Colonic mucosa (tissue), 4 donors: ENCODE measurements at places on chromosomes 13 and 19. TPM values are rescaled to one million over a fixed set of nuclear protein-coding genes. Genes with fewer than 3 reads are reported as not detected.

Gene FUT3
- 272 TPM for total RNA-seq

Gene TEX101
- total RNA-seq: 0.17 TPM

Gene SOX1
- total RNA-seq: not detected

Gene PCP2
- total RNA-seq: 0.32 TPM

Gene PRTN3
- not detected for total RNA-seq

Gene NOVA2
- total RNA-seq: 1.1 TPM

GRCh38 chr13:77523834-77524728 lies 11.4 kb upstream of the SCEL start:
- no peak for DNase-seq

- DNase-seq: no peak
Observed at GRCh38 chr13:59674616-59675015, 489.1 kb downstream of the DIAPH3 start.

GRCh38 chr19:1028062-1028926 lies 1.9 kb downstream of the CNN2 start:
- peak; percentile 80 for DNase-seq

DNA sequence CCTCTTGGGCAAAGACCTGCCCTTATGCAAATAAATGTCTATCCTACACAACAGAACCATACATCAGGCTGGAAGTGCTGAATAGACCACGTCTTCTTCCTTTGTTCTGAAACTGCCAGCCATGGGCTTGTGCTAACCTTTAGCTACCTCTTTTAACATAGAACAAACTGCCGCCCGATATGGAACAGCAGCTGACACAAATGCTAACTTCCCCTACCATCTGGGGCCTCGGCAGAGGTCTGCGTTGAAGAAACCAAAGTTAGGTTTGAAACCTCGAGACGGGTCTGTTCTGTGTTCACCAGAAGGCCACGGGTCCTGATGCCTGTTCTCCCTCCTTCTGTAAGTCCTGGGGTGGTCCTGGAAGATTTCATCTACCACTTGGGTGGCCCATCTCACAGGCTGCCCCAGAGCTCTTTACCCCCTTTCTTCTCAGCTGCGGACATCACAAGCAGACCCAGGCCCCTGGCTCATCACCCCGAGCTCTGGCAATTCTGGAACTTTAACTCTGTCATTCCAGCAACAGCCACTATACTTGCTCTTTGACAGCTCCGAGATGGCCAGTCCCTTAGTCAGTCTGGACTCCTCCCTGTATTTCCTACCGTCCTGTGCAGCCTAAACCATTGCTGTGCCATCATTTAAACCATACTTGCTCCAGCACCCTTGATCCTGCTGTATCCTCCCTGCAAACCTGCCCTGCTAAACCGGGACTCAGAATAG lies 146.7 kb downstream of the USP12 start:
- no peak for DNase-seq

DNA sequence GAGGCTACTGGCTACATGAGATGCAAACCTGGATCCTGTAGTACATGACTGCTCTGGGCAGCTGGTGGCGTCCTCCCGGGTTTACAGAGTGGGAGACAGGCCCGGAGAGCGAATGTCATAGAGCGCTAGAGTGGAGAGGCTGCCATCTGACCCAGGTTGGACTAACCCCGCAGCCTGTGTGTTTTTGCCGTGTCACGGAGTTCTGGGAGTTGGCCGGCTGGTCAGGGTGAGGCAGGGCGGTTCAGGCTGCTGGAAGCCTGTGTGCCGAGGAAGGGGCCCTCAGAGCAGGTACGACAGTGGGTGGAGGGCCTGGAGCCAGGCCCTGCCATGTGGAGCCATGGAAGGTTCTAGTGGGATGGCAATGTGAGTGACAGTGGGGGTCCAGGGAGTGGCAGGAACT lies 12.5 kb downstream of the CRTC1 start:
- DNase-seq: no peak

- DNase-seq: no peak
Observed at GRCh38 chr19:48190288-48190884, 19.9 kb downstream of the ZSWIM9 start.

- DNase-seq: peak; percentile 39
Observed at GRCh38 chr19:34480971-34481841, at the start of gene WTIP. WTIP (plus strand) TSS chr19:34481758; CDS start chr19:34481975, 217 bp downstream.

- DNase-seq: no peak
Observed at GRCh38 chr13:23752111-23753001, 136.8 kb downstream of the MIPEP start.
